T-cell (primary cell): ENCODE measurements at places on chromosomes 3 and 15.

DNA sequence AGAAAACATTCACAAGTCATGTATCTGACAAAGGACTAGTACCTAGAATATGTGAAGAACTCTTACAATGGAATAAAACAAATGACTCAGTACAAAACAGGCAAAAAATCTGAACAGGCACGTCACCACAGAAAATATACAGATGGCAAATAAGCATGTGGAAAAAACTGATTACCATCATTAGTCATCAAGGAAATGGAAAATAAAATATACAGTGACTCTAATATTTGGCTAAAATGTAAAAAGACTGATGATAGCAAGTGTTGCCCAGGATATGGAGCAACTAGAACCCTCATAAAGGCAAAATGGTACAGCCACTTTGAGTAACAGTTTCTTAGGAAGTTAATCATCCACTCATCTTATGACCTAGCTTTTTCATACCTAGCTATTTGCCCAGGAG, 95.8 kb upstream of the ABHD17C start:
- no peak for DNase-seq

DNA sequence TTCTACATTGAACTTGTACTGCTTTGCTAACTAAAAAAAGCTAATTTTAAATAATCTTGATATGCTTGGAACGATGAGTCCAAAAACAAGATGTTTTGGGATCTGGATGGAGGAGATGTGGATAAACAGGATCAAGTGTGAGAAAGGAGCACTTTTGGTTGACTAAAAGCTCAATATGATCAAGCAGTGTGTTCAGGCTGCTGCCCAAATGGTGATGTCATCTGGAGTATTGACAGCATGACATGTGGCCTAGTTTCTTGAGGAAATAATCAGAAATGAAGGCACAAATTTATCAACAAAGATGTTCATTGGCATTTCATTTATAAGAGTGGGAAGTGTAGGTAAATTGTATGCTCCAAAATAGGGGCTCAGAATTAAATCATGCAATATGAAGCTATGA, 161.2 kb downstream of the SOX2 start:
- DNase-seq = no peak

GRCh38 chr15:70437089-70437488, 326.3 kb downstream of the UACA start:
- DNase-seq = no peak

- no peak for DNase-seq
Measured at GRCh38 chr3:128278761-128279600, 125.7 kb downstream of the EEFSEC start.

DNA sequence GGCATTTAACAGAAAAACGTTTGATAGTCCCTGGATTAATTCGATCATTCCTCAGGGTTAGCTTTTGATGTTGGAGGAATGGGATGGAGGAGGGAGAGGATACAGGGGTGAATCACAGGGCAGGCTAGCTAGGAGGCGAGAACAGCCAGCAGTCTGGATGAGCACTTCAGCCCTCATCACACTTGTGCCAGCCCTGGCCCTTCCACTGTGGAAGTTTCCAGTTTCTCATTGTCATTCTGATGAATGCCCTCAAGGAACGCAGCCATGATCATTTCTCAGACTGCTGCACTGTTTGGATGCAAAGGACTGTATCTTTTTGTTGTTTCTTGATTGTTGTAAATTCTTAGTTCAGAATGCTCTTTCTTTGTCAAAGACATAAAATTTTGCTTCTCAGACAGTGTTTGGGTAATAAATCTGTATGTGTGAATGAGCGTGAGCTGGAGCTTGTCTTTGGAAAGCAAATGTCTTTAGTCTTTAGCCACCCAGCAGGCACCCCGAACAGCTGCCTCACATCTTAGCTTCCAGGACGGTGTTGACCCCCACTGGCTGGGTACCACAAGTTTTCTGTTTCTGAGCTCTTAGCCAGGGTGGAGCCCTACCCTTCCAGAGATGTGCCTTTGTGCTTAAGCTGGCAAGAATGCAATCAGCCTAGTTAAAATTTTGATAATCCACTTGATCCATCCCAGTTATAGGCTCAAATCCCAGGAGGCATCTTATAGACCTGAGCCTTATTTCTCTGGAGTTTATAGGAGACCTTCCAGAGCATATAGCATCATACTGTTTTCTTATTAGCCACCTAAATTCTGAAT, 121.1 kb downstream of the PDCD6IP start:
- no peak for DNase-seq
